ENCODE measurements at places on chromosomes 3 and 15. TPM values are rescaled to one million over a fixed set of nuclear protein-coding genes. Genes with fewer than 3 reads are reported as not detected.

The ZNF80 gene
- polyA plus RNA-seq: 0.31 TPM

The ABHD14A gene
- polyA plus RNA-seq: 59.8 TPM

The ALAS1 gene
- polyA plus RNA-seq: 54.5 TPM

The SNRPA1 gene
- 192 TPM for polyA plus RNA-seq

The MCF2L2 gene
- polyA plus RNA-seq: 7.0 TPM

The UNC13C gene
- 5.0 TPM for polyA plus RNA-seq

The OXNAD1 gene
- 9.6 TPM for polyA plus RNA-seq

The NUP210 gene
- 0.90 TPM for polyA plus RNA-seq

The PEAK1 gene
- polyA plus RNA-seq: 9.5 TPM

The PAQR5 gene
- 0.42 TPM for polyA plus RNA-seq

The AHSG gene
- polyA plus RNA-seq: not detected

The ACAD9 gene
- 7.3 TPM for polyA plus RNA-seq

The MYL3 gene
- not detected for polyA plus RNA-seq

The TMEM44 gene
- polyA plus RNA-seq: 0.77 TPM

The GABRB3 gene
- polyA plus RNA-seq: 69.0 TPM

The SNURF gene
- polyA plus RNA-seq: 19.7 TPM

The TIMP4 gene
- polyA plus RNA-seq: 21.4 TPM

The DNAH12 gene
- polyA plus RNA-seq: 0.77 TPM

The TRPC1 gene
- polyA plus RNA-seq: 30.1 TPM

The INO80 gene
- 4.2 TPM for polyA plus RNA-seq

The CHDH gene
- 0.75 TPM for polyA plus RNA-seq

The C3orf62 gene
- polyA plus RNA-seq: 6.3 TPM

The AQR gene
- 19.9 TPM for polyA plus RNA-seq

The CLDN11 gene
- 0.55 TPM for polyA plus RNA-seq

The HOMER2 gene
- 2.5 TPM for polyA plus RNA-seq

The HGD gene
- not detected for polyA plus RNA-seq

The RABL3 gene
- 61.8 TPM for polyA plus RNA-seq

Measured in Purkinje cell (primary cell).